ENCODE measurements at places on chromosomes 4 and X.

GRCh38 chr4:8472158-8472688 lies 31.6 kb downstream of the TRMT44 start:
- DNase-seq: no peak

GRCh38 chr4:127631420-127631819 lies 1.3 kb upstream of the INTU start:
- no peak for DNase-seq

DNA sequence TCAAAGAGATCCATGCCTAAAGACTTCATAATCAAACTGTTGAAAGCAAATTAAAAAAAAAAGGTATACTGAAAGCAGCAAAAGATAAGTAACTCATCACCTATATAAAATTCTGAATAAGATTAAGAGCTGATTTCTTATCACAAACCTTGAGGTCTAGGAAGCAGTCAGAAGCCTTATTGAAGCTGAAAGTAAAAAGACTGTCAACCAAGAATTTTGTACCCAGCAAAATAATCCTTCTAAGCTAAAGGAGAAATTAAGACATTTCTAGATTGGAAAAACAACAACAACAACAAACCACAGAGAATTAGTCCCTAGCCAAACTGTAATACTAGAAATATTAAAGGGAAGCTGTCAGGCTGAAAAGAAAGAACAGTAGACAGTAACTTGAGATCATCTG lies 622.9 kb downstream of the PCDH7 start:
- DNase-seq: no peak

DNA sequence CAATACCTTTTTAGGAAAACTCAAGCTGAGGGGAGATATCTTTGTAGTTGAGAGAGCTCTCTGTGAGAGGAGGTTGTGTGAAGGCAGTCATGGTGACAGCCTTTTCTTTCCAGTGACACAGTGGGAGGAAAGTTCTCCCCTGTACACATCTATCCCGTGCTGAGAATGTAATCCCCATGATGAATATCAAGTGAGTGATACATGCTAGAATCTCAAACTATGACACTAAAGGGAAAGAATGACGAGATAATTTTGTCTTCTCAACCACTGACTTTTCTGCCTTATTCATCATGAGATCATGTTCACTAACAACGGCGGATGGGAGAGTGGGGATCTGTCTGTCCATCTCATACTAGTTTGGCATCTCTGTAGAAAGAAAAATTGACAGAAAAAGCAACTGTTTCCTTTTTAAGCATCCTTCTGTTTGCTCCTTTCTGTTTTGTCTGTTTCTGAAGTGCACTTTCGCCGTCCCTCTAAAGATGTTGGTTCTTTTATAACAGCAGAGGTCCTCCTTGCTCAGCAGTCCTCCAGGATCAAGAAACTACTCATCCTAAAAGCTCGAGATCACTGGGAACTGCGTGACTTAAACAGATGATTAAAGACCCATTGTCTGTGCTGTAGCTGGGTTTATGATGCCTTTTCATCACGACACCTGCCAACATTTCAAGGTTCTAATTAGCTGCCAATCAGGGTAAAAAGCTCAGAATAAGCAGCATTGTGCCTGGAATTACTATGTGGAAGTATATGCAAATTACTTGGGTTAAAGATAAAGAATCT lies 137.6 kb downstream of the DCK start:
- no peak for DNase-seq

GRCh38 chr4:69684804-69685203 lies 31.8 kb upstream of the UGT2A1 start:
- no peak for DNase-seq

DNA sequence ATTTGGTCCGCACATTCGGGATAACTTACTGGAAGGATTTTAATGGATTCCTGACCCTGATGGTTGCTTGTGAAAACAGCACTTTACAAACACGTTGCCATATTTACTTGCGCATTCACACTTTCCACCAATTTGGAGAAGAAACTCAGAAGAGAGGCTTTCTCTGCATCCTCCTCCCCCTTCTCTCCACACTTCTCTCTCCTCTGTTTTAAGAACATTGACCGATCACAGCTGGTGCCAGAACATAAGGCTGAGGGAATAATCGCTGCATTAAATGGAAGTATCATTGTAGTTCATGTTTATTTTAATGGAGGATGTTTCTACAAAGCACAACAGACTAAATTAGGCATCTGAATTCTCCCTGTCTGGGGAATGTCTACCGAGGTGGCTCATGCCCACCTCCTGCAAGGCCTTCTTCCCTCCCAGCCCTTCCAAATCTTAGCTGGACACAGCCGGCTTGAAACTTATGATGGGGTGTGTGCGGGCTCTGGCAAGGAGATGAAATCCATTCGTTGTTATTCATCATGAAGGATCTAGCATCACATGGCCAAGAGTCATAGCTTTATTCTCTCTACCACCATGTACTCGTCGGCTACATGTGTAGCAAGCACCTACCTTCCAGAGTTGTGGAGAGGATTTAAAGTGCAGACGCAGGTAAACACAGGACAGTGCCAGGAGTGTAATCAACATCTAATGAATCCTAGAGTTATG lies 204.1 kb downstream of the LDB2 start:
- no peak for DNase-seq

- DNase-seq: no peak
Measured at GRCh38 chrX:50838820-50839600, 25.0 kb upstream of the SHROOM4 start.

- DNase-seq: no peak
Measured at GRCh38 chr4:105990933-105991332, 95.7 kb downstream of the NPNT start.

DNA sequence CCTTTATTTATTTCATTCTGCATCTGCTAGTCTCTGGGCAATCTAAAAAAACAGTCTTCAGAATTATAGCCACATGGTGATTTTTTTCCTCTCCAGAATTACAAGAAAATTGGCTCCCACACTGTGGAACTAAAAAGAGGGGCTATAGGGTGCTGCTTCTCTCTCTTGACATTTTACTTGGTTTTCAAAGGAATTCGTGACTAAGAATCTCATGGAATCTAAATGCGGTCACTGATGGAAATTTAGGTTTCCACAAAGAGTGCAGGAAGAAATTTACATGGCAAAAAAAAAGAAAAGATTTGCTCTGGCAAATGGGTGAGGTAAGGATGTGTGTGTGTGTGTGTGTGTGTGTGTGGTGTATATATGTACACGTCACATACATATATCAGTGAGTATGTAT lies 10.2 kb downstream of the ATXN3L start:
- DNase-seq: no peak

GRCh38 chr4:24321616-24322015 lies 262.7 kb downstream of the DHX15 start:
- DNase-seq: no peak

DNA sequence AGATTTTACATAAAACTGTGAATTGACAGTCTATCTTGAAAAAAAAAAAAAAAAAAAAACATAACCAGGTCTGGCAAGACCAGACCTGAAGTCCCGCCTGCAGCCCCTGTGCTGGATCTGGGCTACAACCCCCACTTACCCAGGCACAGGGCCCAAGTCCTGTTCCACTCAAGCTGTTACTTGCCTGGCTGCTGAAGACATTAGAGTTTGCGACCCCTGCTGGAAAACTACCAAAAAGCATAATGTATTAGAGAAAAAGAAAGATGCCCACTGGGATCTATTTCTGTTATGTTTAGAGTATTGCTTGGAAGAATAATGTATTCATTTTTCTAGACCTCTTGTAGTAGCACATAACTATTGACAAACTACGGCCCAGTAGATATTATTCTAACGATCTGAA lies 4.7 kb downstream of the HS3ST1 start:
- DNase-seq: peak; percentile 35

- DNase-seq: no peak
Measured at GRCh38 chr4:109672169-109672930, 30.9 kb downstream of the CASP6 start.

GRCh38 chr4:2617955-2618354 lies 81.5 kb downstream of the FAM193A start:
- DNase-seq: no peak

- DNase-seq: no peak
Measured at GRCh38 chrX:7552760-7553159, 290.2 kb upstream of the VCX start.

DNA sequence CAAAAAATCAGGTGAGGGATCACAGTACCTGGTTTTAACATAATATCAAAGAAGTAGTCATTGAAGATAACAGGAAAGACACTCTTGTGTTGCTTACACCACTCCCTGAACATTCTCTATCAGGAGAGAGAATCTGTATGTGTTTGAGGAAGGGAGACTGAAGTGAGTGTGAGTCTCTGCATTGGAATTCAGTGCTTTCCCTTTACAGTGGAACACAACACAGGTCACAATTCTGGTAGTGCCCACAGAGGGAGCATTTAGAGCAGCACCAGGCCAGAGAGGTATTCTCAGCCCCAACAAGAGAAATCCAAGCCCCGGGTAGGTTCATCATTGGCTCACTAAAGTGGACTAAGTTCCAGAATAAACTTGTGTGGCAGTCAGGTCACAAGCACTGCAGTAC lies 64.7 kb upstream of the UBQLN2 start:
- DNase-seq: no peak

- DNase-seq: no peak
Measured at GRCh38 chr4:154489558-154490233, 1.9 kb downstream of the DCHS2 start.

GRCh38 chrX:48083212-48083611 lies 11.8 kb upstream of the ZNF630 start:
- DNase-seq: peak; percentile 55

DNA sequence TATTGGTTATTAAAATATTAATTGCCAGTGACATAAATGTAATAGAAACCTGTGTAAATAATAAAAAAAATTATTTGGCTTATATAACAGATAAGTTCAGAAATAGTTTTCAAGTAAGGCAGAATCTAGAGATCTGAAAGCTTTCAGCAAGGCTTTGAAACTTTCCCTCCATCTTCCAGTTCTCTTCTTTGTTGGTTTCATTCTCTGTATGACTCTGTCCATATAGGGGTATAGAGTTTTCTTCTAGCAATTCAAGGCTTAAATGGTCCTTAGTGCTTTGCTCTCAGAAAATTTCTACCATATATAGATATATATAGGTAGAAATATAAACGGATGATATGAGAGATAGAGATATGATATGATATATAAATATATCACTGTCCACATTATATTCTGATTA lies 160.5 kb upstream of the GABRA2 start:
- no peak for DNase-seq

DNA sequence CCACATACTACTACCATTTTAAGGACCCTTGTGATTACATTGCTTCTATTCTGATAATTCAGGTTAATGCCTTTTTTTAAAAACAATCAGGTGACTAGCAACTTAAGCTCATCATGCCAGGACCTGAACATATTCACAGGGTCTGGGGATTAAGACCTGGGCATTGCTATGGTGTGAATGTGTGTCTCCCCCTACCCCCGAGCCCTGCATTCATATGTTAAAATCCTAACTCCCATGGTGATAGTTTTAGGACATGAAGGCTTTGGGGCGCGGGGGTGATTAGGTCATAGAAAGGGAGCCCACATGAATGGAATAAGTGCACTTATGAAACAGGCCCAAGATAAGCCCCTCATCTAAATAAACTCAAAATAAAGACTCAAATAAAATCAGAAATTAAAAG lies 734.4 kb upstream of the PABPC4L start:
- DNase-seq: no peak

DNA sequence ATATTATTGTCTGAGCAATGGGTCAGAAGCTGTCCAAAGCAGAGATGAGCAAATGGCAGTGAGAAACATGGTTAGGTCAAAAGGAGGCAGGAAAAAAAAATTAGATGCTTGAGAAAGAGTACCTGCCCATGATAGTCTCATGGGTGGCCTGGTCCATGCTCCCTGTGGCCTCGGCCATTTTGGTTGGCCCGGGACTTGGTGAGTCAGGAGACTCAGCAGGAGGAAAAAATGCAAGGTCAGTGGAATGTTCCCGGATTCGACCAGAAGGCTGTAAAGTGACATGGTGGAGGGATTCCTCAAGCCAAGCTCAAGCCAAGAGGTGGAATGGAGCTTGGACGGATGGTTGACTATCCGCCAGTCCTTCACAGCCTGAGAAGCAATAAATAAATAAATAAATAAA lies 236.7 kb downstream of the ASMT start:
- DNase-seq: no peak

DNA sequence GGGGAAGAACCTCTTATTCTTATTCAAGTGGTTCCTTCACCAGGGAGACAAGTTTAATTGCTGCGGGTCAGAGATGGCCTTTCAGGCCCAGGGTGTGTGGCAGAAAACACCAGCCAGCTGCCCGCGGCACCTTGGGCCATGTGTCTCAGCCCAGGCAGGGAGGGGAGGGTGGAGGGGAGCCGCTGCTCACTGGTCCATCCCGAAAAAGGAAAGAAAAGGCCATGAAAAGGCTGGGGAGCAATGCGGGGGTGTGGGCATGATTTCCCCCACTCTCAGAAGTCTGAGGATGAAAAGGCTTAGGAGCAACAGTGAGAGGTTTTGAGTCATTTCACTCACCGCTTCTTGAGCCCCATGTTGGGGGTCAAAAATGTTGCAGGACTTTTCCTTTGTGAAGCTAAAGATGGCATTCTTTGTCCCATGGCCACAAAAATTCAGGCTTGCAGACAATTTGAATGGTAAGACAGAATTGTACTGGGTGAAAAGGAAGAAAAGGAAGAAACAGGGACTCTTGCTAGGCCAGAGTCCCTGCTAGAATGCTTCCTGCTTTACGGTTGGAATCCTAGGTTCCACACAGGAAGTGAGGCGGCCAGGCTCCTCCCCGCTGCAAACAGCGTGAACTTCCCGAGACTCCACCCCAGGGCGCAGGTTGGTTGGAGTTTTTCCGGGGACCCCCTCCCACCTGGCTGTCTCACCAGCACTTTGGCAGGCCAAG lies 17.4 kb upstream of the FAM47E start:
- DNase-seq: no peak

- DNase-seq: no peak
Measured at GRCh38 chr4:40327340-40327739, 7.8 kb upstream of the CHRNA9 start.

GRCh38 chr4:84177831-84178542 lies 321.1 kb downstream of the NKX6-1 start:
- no peak for DNase-seq

DNA sequence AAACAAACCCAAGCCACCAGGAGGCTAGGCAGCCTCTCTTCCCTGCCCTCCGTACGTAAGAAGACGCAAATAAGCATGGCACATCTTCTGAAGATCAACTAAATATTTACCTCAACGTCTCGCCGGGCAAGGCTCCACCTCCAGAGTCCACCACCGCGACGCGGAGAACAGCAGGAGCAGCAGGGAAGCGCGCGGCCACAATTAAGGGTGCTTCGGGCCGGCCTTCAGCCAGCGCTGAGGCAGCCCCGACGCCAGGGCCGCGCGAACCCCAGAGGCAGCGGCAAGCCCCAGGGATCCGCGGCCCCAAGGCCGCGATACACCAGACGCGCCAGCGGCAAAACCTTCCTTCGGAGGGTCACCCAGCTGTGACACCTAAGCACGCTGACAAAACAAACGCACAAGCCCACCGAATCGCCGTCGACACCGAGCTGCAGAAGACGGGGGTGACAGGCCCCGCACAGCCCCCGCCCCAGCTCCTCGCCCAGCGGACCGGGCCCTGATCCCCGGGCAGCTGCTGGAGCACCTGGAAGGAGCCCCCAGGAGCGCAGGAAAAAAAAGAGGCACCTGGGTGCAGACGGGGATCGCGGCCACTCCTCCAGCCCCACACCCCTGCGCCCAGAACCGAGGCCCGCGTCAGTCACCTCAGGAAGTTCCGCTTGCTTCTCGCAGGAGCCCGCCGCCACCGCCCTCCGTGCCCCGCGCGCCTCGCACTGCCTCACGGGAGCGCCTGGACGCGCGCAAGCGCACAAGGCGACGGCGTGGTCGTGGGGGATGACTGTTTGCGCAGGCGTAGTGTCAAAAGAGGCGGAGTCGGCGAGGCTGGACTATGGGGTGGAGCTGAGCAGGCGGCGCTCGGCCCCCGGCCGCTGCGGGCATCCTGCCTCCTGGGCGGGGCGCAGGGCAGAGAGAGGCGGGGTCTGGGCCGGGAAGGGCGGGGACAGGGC lies at the start of the genes HAUS3 and POLN:
Gene HAUS3 (minus strand): TSS at position 712 of the 944 bp plus-strand sequence. CDS start 1,175 bp downstream, outside the sequence.
Gene POLN (minus strand): TSS at position 712 of the 944 bp plus-strand sequence. CDS start 12,890 bp downstream, outside the sequence.
- peak; percentile 100 for DNase-seq
